ENCODE measurements at places on chromosomes 11 and 22.

DNA sequence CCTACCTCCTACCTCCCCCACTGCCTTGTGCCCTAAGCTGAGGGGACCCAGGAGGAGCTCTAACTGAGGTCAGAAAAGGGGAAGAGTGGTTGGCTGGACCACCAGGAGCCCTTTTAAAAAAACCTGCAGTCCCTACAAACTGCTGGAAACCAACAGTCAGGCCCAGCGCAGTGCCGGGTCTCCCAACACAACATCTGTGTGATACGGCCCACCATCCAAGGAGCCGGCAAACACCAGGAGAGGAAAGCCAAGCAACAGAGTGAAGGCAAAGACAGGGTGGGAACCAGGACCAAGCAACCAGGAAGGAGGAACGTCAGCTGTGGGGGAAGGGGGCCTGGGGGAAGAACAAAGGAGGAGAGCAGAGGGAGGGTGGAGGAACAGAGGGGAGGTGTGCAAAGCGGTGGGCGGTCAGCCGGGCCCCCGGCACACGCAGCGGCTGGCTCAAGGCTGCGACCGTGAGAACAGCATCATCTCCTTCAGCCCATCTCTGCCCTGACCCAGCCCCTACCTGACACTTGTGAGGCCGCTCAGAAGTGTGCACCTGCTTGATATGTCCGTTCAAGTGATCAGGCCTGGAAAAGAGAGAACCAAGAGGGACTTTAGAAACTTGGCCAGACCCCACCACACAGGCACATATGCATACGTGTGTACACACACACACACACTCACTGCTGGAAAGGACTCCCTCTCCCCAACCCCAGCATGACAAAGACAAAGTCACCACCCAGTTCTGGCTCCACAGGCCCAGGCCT, 3.6 kb downstream of the PATZ1 start:
- DNase-seq = no peak

DNA sequence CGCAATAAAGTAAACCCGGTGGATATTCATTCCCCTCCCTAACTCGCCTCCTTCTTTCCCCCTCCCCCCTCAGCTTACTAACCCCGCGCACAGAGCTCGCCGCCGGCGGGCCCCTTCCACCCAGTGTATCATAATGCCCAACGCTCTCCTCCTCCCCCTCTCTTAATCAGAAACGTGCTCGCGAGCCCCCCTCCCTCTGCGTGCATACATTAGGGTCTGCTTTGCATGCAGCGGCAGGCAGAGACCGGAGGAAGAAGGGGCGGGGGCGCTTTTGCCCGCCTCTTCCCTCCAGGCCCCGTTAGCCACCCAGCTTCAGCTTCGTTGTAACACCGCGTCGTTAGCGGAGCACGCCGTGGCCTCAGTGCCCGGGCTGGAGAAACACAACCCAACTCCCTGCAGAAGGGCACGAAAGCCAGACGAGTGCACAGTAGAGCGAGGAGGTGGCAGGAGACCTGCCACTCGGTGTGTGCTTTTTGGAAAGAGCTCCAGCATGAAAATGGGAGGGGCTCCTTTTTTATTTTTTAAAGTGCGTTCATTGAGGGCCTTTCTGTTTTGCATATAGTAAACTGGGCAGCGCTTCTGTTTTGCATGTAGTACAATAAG, 901 bp upstream of the KMT2A start:
- no peak for DNase-seq

GRCh38 chr11:8315954-8316353, 52.3 kb upstream of the LMO1 start:
- no peak for DNase-seq

- DNase-seq = no peak
Observed at GRCh38 chr11:27060816-27061460, 20.3 kb downstream of the BBOX1 start.

Measured in GM04504 (cell line).